NCI-H1436 (cell line): ENCODE measurements at places on chromosomes 12 and 14.

DNA sequence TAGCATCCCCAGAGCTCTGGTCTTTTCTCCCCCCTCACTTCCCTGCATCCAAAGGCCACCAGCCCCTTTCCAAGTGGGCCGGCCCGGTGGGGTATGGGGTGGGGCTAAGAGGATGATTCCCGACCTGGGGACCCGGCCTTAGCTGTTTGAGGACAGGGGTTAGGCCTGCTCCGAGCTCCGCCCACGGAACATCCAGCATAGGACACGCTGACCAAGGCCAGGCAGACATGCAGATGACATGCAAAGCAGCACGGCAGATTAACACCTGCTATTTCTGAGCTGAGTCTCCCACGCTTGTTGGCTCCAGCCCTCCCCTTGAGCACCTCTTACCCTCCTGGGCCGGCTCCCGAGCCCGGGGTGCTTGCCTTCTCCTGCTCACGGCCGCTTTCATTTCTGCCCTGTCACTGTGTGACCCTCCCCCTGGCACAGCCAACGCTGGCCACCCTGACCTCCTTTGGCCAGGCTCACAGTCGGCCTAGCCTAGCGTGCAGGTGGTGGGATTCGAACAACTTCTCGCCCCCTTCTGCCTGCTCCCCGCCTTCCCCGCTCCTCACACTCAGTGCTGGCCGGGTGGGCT, 40.2 kb downstream of the TEAD4 start:
- no peak for DNase-seq

DNA sequence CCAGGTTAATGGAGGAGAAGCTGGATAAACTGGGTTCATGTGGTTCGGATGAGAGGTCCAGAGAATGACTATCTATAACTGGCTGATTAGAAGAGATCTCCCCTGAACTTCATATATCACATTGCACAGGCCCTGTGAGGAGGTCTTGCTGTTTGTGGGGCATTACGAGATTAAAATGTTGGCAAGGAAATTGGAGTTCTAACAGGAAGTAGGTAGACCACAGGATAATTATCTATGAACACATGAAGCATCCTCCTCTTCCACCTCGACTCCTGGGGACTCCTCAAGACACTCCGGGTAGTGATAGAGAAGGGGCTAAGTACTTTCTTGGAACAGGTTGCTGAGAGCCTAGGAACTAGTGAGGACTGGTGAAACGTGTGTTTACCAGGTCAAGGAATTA, 418.8 kb downstream of the KCNH5 start:
- DNase-seq: no peak

DNA sequence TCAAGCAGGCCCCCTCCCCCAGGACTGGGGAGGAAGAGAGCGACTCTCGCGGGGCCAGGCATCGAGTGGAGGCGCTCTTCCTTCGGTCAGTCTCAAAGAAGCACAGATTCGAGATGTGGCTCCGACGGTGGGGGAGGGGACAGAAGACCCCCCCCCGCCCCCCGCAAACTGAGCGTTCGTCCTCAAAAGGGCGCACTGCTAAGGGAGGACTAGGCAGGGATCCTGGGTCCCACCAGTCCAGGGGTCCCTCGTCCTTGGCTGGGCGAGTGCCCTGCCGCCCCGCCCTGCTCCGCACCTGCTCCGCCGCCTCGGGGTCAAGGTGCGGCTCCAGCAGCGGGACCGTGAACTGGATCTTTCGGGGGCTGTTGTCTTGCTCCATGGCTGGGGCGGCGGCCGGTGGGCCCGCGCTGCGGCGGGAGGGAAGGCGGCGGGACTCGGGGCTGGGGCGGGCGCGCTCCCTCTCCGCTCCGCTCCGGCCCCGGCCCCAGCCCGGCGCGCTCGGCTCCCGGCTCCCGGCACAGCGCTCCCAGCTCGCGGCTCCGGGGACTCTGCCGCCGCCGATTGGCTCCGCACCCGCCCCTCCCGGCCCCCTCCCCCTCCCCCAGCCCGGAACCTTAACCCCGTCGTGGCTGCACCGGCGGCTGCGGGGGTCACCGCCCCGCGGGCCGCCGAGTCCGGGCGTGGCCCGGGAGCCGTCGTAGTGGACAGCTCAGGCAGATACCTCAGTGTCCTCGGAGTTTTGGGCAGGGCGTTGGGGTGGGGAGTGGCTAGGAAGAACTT, at the start of gene PPP1R1A:
TSS of gene PPP1R1A (minus strand) at position 550 of the 780 bp plus-strand sequence. CDS start at position 379, 171 bp downstream.
- DNase-seq: no peak

DNA sequence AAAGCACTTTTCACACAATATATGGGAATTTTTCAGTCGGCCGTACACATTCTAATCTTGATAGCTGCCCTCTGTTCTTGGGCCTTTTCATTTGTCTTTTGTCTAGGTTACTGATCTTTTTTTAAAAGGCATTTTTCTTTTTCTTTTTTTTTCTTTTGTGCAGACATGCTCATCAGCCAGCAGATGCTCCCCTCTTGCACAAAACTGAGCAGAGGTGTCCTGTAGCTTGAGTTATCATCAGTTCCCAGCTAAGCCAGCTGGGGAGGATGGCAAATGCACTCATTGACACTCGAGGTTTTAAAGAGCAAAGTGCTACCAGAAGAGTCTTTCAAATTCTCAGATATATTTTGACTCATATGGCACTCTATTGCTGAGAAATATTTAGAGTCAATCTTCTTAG, 913.9 kb upstream of the SEL1L start:
- no peak for DNase-seq

DNA sequence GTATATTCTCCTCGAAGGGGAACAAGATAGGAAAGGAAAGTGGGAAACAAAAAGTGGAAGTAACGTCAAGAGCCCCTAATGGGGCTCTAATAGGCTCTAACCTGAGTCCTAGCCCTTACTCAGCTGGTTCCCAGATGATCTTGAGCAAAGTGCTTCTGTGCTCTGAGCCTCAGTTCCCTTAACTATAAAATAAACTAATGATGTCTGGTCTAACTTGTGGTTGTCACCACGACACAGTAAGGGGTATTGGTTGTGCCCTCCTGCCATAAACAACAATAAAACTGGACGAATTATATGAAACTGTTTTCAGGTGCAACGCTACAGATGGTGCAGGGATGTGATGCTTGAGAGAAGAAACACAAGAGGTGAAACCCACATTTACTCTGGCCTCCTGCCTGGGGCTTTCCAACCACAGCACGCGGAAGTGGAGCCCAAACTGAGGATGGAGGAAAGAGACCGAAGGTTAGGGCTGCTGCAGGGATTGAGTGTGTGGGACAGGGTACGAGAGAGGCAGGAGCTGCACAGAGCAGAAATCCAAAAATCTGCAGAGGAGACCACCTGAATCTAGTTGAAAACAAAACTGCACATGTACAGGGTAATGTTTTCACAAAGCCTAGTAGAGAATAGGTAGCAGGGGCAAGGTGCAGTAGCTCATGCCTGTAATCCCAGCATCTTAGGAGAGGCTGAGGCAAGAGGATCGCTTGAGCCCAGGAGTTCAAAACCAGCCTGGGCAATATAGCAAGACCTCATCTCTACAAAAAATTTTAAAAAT, 45.6 kb upstream of the BCL2L14 start:
- no peak for DNase-seq
